Stimulated activated CD4-positive, alpha-beta T cell treated with anti-CD3 and anti-CD28 coated beads, TNF-alpha, amount 100 ng/mL, for 1 hour (primary cell): ENCODE measurements at places on chromosomes 3 and 15.

GRCh38 chr15:78605201-78605600 lies 15.6 kb downstream of the CHRNA3 start:
- no peak for DNase-seq

DNA sequence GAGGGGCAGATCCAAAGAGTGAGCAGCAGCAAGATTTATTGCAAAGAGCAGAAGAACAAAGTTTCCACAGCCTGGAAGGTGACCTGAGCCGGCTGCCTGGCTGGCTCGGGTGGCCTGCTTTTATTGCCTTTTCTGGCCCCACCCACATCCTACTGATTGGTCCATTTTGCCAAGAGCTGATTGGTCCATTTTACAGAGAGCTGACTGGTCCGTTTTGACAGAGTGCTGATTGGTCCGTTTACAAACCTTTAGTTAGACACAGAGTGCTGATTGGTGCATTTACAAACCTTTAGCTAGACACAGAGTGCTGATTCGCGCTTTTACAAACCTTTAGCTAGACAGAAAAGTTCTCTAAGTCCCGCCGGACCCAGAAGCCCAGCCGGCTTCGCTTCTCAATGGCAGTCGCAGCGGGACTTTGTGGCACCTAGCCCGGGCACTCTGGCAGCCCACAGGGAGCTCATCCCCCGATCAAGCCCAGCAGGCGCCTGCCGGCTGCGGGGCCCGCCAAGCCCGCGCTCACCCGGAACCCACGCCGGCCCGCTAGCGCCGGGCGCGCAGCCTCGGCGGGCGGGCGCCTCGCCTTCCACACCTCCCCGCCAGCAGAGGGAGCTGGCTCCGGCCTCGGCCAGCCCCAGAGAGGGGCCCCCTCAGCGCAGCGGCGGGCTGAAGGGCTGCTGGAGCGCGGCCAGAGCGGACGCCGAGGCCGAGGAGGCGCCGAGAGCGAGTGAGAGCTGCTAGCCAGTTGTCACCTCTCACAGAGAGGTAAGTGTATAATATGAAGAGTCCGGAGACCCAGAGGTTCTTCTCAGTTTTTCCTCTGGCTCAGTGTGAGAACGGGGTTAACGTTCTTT lies 339.2 kb downstream of the CHL1 start:
- no peak for DNase-seq

DNA sequence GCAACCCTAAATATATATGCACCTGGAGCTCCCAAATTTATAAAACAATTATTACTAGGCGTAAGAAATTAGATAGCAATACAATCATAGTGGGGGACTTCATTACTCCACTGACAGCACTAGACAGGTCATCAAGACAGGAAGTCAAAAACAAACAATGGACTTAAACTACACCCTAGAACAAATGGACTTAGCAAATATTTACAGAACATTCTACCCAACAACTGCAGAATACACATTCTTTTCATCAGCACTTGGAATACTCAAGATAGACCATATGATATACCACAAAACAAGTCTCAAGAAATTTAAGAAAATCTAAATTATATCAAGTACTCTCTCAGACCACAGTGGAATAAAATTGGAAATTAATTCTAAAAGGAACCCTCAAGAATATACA lies 201.5 kb downstream of the OSBPL10 start:
- DNase-seq = no peak

GRCh38 chr3:123100193-123100776 lies 33.5 kb downstream of the PDIA5 start:
- no peak for DNase-seq

- no peak for DNase-seq
Measured at GRCh38 chr3:113585720-113586119, 53.4 kb downstream of the SIDT1 start.

DNA sequence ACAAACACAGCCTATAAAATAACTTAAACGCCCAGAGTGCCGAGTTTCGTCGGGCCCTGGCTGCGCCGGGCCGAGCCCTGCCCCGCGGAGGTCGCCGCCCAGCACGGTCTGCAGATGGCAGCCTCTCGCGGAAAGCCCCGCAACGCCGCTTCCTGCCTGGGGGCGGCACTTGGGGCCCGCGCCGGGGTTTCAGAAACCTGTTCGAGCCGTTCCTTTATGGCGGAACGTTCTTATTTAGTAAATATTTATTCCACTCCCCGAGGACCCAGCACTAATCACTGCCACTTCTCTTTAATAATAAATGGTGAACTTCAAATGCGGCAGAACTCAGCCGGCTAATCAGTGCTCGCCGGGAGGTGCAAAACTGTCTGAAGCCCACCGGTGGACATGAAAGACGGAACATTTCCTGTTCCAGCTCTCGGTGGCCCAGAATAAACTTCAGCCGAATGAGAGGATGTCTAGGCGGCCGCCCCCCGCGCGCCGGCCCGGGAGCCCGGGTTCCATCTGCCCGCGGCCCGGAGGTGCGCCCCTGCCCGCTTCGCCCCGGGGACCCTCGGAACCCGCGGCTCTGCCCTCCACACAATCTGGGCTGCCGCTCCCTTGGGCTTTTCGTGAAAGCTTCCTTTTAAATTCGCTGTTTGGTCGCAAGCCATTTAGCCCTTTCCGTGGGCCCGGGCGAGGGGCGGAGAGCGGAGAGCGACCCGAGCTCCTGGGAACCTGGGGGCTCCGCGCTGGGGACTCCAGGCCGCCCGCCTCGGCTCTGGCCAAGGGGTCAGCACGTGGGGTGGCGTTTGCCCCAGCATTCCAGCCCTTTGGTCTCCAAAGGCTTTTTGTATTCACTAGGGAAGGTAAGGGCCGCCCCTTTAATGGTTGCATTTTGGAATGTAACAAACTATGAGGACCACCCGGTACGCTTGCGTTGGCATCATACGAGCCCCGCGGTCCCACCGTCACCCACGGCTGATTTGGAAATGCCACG lies 110.8 kb upstream of the ATP11B start:
- DNase-seq = no peak
